ENCODE measurements at places on chromosomes 6 and 20.

DNA sequence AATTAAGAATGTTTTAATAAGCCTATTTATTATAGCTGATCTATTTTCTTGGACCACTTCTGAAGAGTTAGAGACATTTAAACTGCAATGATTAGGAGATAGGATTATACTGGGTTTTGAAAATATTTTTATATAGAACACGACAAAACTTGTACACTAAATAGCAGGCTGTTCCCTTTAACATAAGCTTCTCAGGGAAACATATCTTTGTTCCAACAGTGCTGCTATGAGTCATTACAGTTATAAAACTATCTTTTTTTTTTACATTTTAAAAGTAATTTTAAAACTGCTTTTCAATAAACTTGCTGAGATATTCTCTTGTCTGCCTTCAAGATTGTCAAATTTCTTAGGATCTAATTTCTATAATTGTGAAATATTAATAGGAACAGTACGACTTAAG, 389.1 kb downstream of the ARHGAP18 start:
- no peak for DNase-seq

DNA sequence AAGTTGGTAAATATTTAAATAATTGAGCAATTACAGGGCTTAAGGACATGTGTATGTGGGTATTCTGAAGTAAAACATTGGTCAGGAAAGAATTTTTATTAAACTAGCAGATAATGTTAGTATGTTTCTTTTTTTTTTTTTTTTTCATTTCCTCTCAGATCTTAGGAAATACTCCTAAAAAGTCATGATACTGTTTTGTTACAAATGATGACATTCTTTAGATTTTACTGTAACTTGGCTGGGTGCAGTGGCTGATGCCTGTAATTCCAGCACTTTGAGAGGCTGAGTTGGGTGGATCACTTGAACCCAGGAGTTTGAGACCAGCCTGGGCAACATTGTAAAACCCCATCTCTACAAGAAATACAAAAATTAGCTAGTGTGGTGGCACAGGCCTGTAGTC, 41.5 kb downstream of the CDC40 start:
- DNase-seq, result no peak

DNA sequence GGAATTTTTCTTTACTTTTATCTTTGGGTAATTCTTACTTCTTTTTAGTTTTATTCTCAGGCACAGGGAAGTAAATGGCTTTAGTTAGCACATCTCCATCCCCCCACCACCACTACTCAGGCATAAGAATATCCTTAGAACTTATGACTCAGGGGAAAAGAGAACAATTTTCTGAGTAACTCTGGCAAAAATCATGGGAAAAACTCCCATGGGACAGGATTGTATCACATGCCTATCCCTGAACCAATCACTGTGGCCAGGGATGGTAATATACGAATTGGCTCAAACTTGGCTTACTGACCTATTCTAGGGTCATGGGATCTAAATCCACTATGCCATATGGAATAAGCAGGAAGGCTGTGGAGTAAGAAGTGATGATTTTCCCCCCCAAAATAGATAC, 339.1 kb downstream of the BTBD3 start:
- no peak for DNase-seq

- DNase-seq, result no peak
These were observed 19.8 kb upstream of the MAP1LC3A start for GRCh38 chr20:34538671-34539123.

- DNase-seq, result no peak
These were observed 35.9 kb upstream of the MAP3K4 start for GRCh38 chr6:160955508-160956295.

DNA sequence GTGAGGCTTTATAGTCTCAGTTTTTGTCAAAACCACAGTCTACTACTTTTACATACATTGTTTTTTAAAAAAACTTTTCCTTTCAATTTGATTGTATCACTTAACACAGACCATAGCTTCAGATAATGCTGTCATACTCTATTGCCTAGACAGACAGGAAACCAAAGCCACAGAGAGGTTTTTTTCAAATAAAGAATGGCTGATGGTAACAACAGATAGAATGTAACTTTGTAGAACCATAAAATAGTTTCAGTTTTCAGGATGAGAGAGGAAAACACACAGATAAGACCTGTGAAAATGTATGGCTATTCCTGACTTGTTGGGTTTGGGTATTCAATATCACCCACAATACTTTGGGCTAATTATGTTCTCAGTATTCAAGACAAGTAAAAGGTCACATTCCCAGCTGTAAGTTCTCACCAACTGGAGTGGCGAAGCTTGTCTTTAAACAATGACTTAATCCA, 94.0 kb downstream of the ADGRG6 start:
- DNase-seq, result no peak
